CD4-positive, alpha-beta T cell (primary cell): ENCODE measurements at places on chromosomes 6 and 20.

GRCh38 chr6:118298476-118299427 lies 249.3 kb upstream of the PLN start:
- no peak overlapping the region for H3K27ac ChIP-seq
- H3K36me3 ChIP-seq, result no peaks in the 10 kb centered on the region
- no peak overlapping the region for H3K4me3 ChIP-seq
- H3K27me3 ChIP-seq, result peaks cover 3% of the 10 kb centered on the region
- H3K4me1 ChIP-seq, result no peaks in the 10 kb centered on the region

- H3K27me3 ChIP-seq, result peaks cover 2% of the 10 kb centered on the region
- H3K36me3 ChIP-seq, result no peaks in the 10 kb centered on the region
- H3K27ac ChIP-seq, result no peak overlapping the region
- H3K4me3 ChIP-seq, result no peak overlapping the region
These were observed 14.2 kb upstream of the SLPI start for GRCh38 chr20:45268531-45268930.

GRCh38 chr6:431986-432385 lies 40.4 kb downstream of the IRF4 start:
- no peak overlapping the region for H3K27ac ChIP-seq
- H3K4me1 ChIP-seq, result peaks cover 38% of the 10 kb centered on the region
- no peak overlapping the region for H3K4me3 ChIP-seq
- no peaks in the 10 kb centered on the region for H3K27me3 ChIP-seq

DNA sequence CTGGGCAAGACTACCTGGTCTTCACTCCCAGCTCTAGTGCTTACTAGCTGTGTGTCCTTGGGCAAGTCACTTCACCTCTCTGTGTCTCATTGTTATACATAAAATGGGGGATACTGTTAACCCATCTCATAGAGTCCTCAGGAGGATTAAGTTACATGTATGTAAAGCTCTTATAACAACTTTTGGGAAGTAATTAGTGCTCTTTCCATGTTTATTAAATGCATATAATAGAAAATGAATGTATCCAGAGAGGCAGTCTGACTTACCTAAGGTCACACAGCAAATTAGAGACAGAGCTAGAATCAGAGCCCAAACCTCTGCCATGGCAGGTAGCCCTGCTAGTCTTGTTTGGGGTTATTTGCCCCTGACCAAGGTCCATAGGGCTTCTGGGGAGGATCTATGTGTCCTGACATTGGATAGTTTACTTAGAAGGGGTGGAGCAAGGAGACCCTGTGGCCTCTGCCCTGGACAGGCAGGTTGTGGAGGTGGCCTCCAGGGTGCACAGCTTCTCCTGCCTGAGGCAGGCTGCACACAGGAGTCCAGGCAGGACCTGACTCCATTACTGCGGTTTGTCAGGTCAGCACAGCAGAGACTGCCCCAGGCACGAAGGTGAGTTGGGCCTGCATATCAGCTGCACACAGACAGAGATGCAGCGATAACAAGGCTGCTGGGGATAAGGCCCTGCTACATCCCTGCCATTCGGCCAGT lies 8.4 kb upstream of the MAPK13 start:
- no peaks in the 10 kb centered on the region for H3K36me3 ChIP-seq
- no peaks in the 10 kb centered on the region for H3K27me3 ChIP-seq
- DNase-seq, result no peak
- H3K27ac ChIP-seq, result peak overlapping the region; percentile 93
- peaks cover 97% of the 10 kb centered on the region for H3K4me1 ChIP-seq

- H3K27me3 ChIP-seq, result peaks cover 8% of the 10 kb centered on the region
- H3K4me3 ChIP-seq, result no peak overlapping the region
- H3K36me3 ChIP-seq, result no peaks in the 10 kb centered on the region
- no peak overlapping the region for H3K27ac ChIP-seq
- no peak for DNase-seq
These were observed 211.8 kb downstream of the QKI start for GRCh38 chr6:163626073-163626867.

GRCh38 chr6:141726248-141726647 lies 406.5 kb upstream of the GJE1 start:
- H3K27me3 ChIP-seq, result no peaks in the 10 kb centered on the region
- no peak overlapping the region for H3K4me3 ChIP-seq
- H3K4me1 ChIP-seq, result no peaks in the 10 kb centered on the region
- no peak for DNase-seq
- no peaks in the 10 kb centered on the region for H3K36me3 ChIP-seq

GRCh38 chr20:9021699-9022098 lies 47.2 kb upstream of the PLCB4 start:
- no peak overlapping the region for H3K27ac ChIP-seq
- no peak overlapping the region for H3K4me3 ChIP-seq
- H3K4me1 ChIP-seq, result no peaks in the 10 kb centered on the region
- H3K27me3 ChIP-seq, result no peaks in the 10 kb centered on the region
- no peaks in the 10 kb centered on the region for H3K36me3 ChIP-seq
- DNase-seq, result no peak

- H3K27ac ChIP-seq, result peak overlapping the region; percentile 88
- no peaks in the 10 kb centered on the region for H3K27me3 ChIP-seq
- peak overlapping the region; percentile 42 for H3K4me3 ChIP-seq
- peaks cover 15% of the 10 kb centered on the region for H3K36me3 ChIP-seq
- H3K4me1 ChIP-seq, result peaks cover 42% of the 10 kb centered on the region
These were observed 44.6 kb downstream of the SYNJ2 start for GRCh38 chr6:158026054-158026900.

- H3K27me3 ChIP-seq, result no peaks in the 10 kb centered on the region
- H3K36me3 ChIP-seq, result no peaks in the 10 kb centered on the region
- no peak overlapping the region for H3K27ac ChIP-seq
These were observed 247.5 kb downstream of the SAMD5 start for GRCh38 chr6:147755999-147756398.

DNA sequence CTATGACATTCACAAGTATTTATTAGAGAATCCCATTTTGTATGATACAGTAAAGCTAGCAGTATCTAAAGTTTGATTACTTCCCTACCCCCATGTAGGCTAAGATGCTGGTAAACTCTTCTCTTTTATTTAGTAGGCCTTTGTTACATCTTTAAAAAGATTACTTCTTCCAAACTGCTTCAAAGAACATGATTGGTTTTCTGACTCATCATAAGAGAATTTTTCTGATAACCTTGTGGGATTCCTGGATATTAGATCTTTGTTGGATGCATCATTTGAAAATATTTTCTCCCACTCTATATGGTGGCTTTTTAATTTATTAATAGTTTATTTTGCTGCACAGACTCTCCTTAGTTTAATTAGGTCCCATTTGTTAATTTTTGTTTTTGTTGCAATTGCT lies 898.3 kb upstream of the ADGRB3 start:
- H3K4me1 ChIP-seq, result no peaks in the 10 kb centered on the region
- no peak for DNase-seq
- H3K4me3 ChIP-seq, result no peak overlapping the region
- no peaks in the 10 kb centered on the region for H3K27me3 ChIP-seq
- no peaks in the 10 kb centered on the region for H3K36me3 ChIP-seq

GRCh38 chr6:135224037-135224647 lies 43.0 kb downstream of the MYB start:
- H3K36me3 ChIP-seq, result no peaks in the 10 kb centered on the region
- DNase-seq, result peak; percentile 44
- H3K4me1 ChIP-seq, result peaks cover 5% of the 10 kb centered on the region
- no peaks in the 10 kb centered on the region for H3K27me3 ChIP-seq
- H3K4me3 ChIP-seq, result peak overlapping the region; percentile 13

GRCh38 chr6:79847426-79847825 lies 99.9 kb downstream of the ELOVL4 start:
- H3K4me1 ChIP-seq, result no peaks in the 10 kb centered on the region
- no peaks in the 10 kb centered on the region for H3K36me3 ChIP-seq
- no peak overlapping the region for H3K27ac ChIP-seq
- peaks cover 12% of the 10 kb centered on the region for H3K27me3 ChIP-seq
- H3K4me3 ChIP-seq, result no peak overlapping the region

DNA sequence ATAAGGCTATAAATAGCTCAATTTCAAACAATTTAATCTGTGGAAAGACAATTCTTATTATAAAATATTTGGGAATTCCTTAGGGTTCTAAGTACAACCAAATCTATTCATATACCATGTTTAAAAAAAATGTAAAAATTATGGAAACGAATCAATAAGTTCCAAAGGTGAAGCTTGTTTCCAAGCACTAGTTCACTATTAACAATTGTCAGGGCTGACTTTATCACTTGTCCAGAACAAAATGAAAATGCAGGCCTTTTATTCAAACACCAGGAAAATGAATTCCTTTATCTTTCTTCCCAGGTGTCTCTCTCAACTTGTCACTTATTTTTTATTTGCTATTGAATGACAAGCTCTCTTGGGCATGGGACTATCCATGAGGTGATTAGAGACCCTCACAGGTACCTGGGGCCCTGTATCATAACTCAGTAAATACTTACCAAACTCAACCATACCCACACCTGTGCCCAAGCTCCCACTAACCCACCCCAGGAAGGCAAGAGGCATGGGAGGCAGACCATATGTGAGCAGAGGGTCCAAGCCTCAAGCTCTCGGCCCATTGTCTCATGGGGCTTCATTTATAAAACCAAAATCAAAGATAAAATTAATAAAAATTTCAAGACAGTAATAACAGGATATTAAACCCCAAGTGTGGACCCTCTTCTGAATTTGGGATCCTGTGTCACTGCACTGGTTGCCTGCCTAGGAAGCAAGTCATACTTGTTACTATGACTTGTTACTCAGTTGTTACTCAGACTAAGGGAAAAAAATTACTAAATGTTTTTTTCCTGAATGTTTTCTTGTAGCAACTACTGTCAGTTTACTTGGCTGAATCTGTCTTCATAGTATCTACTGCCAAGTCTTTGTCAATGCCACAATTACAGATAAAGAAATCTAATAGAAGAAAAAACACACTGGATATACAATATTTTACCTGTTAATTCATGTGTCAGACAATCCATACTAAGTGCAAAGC lies 54.7 kb downstream of the PTPRK start:
- H3K27me3 ChIP-seq, result no peaks in the 10 kb centered on the region
- H3K4me3 ChIP-seq, result no peak overlapping the region
- DNase-seq, result no peak
- no peaks in the 10 kb centered on the region for H3K36me3 ChIP-seq

- H3K27ac ChIP-seq, result no peak overlapping the region
- H3K36me3 ChIP-seq, result no peaks in the 10 kb centered on the region
- no peaks in the 10 kb centered on the region for H3K27me3 ChIP-seq
- peak overlapping the region; percentile 2 for H3K4me3 ChIP-seq
These were observed 84.0 kb upstream of the ZNF217 start for GRCh38 chr20:53677447-53678314.

DNA sequence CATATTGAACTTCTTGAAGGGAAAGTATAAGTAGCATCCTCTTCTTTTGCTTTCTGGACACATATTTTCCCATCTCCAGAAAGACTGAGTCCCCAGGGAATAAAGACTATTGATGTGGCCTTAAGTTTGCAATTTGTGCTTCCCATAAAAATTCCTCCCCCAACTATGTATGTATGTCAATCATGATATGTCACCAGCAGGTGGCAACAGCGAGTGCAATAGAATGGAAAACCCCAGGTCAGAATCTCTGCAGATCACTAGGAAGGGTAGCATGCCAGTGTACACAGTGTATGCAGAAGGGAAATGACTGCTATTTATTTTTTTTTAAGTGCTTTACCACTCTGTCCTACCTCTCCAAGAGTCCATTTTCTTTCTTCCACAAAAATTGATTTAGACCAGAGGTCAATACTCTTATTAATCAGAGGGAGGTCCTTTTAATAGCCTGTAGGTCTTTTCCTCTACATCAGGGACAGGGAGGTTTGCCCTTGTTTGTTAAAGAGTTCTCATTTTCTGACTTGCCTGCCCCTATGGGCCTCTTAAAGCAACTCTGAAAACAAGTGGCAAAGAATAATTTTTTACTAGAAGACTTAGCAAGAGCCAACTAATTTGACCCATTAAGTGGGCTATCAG lies 61.4 kb downstream of the BMP2 start:
- no peaks in the 10 kb centered on the region for H3K36me3 ChIP-seq
- no peak overlapping the region for H3K4me3 ChIP-seq
- H3K4me1 ChIP-seq, result no peaks in the 10 kb centered on the region
- DNase-seq, result peak; percentile 38

- no peak for DNase-seq
- H3K4me3 ChIP-seq, result peak overlapping the region; percentile 74
- no peaks in the 10 kb centered on the region for H3K27me3 ChIP-seq
These were observed 669 bp downstream of the PDCD2 start for GRCh38 chr6:170583756-170584180.

GRCh38 chr6:85111481-85112011 lies 338.3 kb upstream of the NT5E start:
- no peak overlapping the region for H3K27ac ChIP-seq
- no peaks in the 10 kb centered on the region for H3K36me3 ChIP-seq
- no peaks in the 10 kb centered on the region for H3K27me3 ChIP-seq
- no peaks in the 10 kb centered on the region for H3K4me1 ChIP-seq
